ENCODE measurements at places on chromosomes 6 and 20. TPM values are rescaled to one million over a fixed set of nuclear protein-coding genes. Genes with fewer than 3 reads are reported as not detected.
A peak's percentile ranks its signal among the peaks of the same experiment; 100 is the strongest.

Gene ZC2HC1B
- not detected for total RNA-seq

Gene PEX3
- 14.1 TPM for total RNA-seq

Gene PGC
- total RNA-seq, result not detected

Gene KHDC1
- 0.27 TPM for total RNA-seq

Gene ERVFRD-1
- total RNA-seq, result 0.06 TPM

Gene LINC00237
- not detected for total RNA-seq

Gene EFHC1
- total RNA-seq, result 1.8 TPM

Gene TOX2
- 0.20 TPM for total RNA-seq

Gene PLAGL1
- 3.3 TPM for total RNA-seq

DNA sequence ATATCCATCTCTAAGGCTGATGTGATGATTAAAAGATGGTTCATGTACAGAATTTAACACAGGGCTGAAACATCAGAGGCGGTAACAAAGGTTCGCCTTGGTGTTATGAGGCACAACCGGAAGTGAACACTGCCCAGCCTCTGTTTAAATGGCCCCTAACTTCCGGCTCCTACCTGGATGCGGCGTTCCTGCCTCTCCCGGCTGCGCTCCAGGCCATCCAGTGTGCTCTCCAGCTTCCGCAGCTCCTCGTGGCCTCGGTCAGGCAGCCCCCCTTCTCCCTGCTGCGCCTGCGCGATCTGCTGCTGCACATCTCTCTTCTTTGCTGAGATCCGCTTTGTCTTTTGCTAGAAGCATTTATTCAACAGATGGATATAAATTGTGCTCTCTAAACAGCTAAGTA is 195.3 kb downstream of the SYNE1 start:
- H3K36me3 ChIP-seq, result no peaks in the 10 kb centered on the region
- no peaks in the 10 kb centered on the region for H3K4me1 ChIP-seq
- no peak overlapping the region for H3K27ac ChIP-seq
- no peak overlapping the region for H3K4me3 ChIP-seq

GRCh38 chr6:105921781-105922180 is 164.4 kb upstream of the PRDM1 start:
- H3K4me1 ChIP-seq, result no peaks in the 10 kb centered on the region
- H3K27me3 ChIP-seq, result no peaks in the 10 kb centered on the region
- DNase-seq, result no peak
- no peaks in the 10 kb centered on the region for H3K36me3 ChIP-seq
- no peak overlapping the region for H3K4me3 ChIP-seq
- H3K27ac ChIP-seq, result no peak overlapping the region

DNA sequence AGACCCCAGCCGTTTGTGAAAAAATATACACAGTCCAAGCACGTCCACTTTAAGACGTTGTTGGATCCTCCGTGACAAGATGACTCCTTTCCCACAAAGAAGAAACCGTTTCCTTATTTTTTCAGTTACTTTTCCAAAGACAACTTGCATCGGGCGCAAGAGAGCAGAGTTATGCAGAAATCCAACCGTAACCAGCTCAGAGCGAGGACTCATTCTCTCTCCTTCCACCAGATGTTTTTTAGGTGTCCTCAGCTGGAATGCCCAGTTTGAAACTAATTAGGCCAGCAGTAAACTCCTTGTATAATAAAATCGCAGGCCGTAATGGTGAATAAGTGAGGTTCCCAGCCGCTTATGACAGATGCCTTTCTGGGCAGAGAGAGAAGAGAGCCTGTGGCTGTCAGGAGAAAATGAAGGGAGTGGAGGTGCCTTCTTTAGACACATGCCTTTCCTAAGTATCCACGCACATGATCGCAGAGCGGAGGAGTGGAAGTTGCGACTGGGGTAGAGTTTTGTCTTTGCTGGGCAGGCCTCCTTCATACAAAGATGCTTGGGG is 2.8 kb downstream of the EYA2 start:
- no peak overlapping the region for H3K27ac ChIP-seq
- DNase-seq, result no peak
- H3K4me1 ChIP-seq, result no peaks in the 10 kb centered on the region
- H3K4me3 ChIP-seq, result no peak overlapping the region
- H3K36me3 ChIP-seq, result no peaks in the 10 kb centered on the region

DNA sequence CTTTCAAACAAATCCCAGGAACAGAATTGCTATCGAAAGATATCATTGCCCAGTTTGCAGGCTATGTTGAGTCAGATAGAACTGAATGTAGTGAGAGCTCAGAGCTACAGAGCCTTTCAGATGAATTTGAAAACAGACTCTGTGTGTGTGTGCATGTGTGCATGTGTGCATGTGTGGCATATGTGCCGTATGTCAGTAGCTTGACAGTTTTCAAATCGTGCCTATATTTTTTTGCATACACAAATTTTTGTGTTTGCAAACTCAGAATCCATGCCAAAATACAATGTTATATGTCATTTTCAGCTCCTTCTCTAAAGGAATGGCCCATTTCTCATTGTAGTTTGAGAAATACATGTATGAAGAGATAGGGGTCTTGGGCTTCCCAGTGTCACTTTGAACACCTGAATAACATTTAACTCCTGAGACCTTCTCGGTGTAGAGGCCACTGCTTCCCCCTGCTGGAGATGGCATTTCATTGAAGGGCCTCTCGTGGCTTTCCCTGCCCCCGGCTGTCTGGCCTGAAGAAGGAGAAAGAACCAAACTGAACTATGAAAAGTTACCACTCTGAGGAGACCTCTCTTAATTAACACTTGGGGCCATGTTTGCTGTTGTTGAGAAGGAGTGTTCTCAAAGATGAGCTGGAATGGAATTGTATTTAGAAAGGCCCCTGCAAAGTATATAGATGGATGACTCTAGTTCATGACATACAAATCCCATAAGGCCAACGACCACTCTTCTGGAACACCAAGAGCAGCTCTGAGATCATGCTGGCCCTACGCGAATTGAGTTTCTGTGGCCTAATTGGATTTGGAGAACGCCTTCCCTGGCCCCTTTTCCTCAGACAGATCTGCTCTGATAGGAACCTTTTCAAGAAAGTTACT is 58.7 kb downstream of the VAPB start:
- DNase-seq, result no peak
- H3K27me3 ChIP-seq, result no peaks in the 10 kb centered on the region
- H3K36me3 ChIP-seq, result peaks cover 47% of the 10 kb centered on the region
- no peak overlapping the region for H3K4me3 ChIP-seq
- H3K4me1 ChIP-seq, result no peaks in the 10 kb centered on the region

GRCh38 chr6:135310291-135310690 is 129.2 kb downstream of the MYB start:
- H3K36me3 ChIP-seq, result no peaks in the 10 kb centered on the region
- H3K27me3 ChIP-seq, result no peaks in the 10 kb centered on the region
- DNase-seq, result no peak
- H3K4me1 ChIP-seq, result no peaks in the 10 kb centered on the region
- H3K27ac ChIP-seq, result no peak overlapping the region
- no peak overlapping the region for H3K4me3 ChIP-seq

GRCh38 chr20:31717478-31718201 is 5.0 kb downstream of the BCL2L1 start:
- no peak for DNase-seq
- H3K27me3 ChIP-seq, result no peaks in the 10 kb centered on the region
- H3K27ac ChIP-seq, result peak overlapping the region; percentile 98
- peaks cover 71% of the 10 kb centered on the region for H3K4me1 ChIP-seq

GRCh38 chr6:63634630-63635029 is 972 bp upstream of the PHF3 start:
- H3K4me1 ChIP-seq, result peaks cover 24% of the 10 kb centered on the region
- no peaks in the 10 kb centered on the region for H3K36me3 ChIP-seq
- H3K27me3 ChIP-seq, result no peaks in the 10 kb centered on the region
- H3K4me3 ChIP-seq, result peak overlapping the region; percentile 93

- no peak for DNase-seq
- H3K27me3 ChIP-seq, result peaks cover 9% of the 10 kb centered on the region
- no peaks in the 10 kb centered on the region for H3K36me3 ChIP-seq
- no peak overlapping the region for H3K4me3 ChIP-seq
Measured at GRCh38 chr6:168562576-168563151, 121.7 kb downstream of the SMOC2 start.

GRCh38 chr6:82030761-82031503 is 216.6 kb downstream of the IBTK start:
- H3K27ac ChIP-seq, result no peak overlapping the region
- H3K27me3 ChIP-seq, result no peaks in the 10 kb centered on the region
- H3K4me3 ChIP-seq, result no peak overlapping the region
- H3K4me1 ChIP-seq, result no peaks in the 10 kb centered on the region

GRCh38 chr6:107032051-107032450 is 4.1 kb downstream of the MTRES1 start:
- H3K27ac ChIP-seq, result no peak overlapping the region
- no peak overlapping the region for H3K4me3 ChIP-seq
- H3K27me3 ChIP-seq, result no peaks in the 10 kb centered on the region
- no peak for DNase-seq
- H3K4me1 ChIP-seq, result peaks cover 17% of the 10 kb centered on the region
- no peaks in the 10 kb centered on the region for H3K36me3 ChIP-seq

GRCh38 chr6:67630146-67630545 is 1004.9 kb upstream of the ADGRB3 start:
- H3K4me1 ChIP-seq, result no peaks in the 10 kb centered on the region
- no peak overlapping the region for H3K4me3 ChIP-seq
- no peak overlapping the region for H3K27ac ChIP-seq
- no peaks in the 10 kb centered on the region for H3K27me3 ChIP-seq

DNA sequence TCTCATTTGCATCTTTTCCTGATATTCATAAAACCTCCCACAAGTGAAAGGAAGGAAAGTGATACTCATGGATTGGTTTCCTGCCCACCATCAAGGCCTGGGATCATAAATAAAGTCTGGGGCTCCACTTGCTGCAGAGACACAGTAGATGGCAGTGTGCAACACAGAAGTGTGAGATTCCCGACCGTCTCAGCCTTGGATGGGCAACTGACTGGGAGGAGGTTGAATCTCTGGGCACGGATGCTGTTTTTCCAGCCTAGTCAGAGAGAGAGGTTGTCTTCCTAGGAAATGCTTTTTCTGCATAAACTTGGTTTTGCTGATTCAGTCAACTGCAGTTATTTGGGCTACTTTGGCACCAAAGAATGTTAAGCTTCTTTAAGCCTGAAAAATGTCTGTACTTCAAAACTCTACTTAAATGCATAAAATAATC is 9.9 kb upstream of the RFPL4B start:
- no peak overlapping the region for H3K4me3 ChIP-seq
- peak; percentile 60 for DNase-seq
- H3K36me3 ChIP-seq, result no peaks in the 10 kb centered on the region
- H3K27ac ChIP-seq, result no peak overlapping the region

- H3K27ac ChIP-seq, result no peak overlapping the region
- H3K27me3 ChIP-seq, result no peaks in the 10 kb centered on the region
- no peak for DNase-seq
- no peaks in the 10 kb centered on the region for H3K36me3 ChIP-seq
Measured at GRCh38 chr6:42222448-42222847, 4.8 kb upstream of the MRPS10 start.

GRCh38 chr6:6736791-6737654 is 148.5 kb downstream of the LY86 start:
- peak overlapping the region; percentile 86 for H3K27ac ChIP-seq
- peak; percentile 91 for DNase-seq
- H3K4me3 ChIP-seq, result peak overlapping the region; percentile 60
- no peaks in the 10 kb centered on the region for H3K36me3 ChIP-seq

- no peaks in the 10 kb centered on the region for H3K27me3 ChIP-seq
- no peaks in the 10 kb centered on the region for H3K4me1 ChIP-seq
- no peak overlapping the region for H3K27ac ChIP-seq
Measured at GRCh38 chr6:138719011-138719635, 54.4 kb upstream of the CCDC28A start.

DNA sequence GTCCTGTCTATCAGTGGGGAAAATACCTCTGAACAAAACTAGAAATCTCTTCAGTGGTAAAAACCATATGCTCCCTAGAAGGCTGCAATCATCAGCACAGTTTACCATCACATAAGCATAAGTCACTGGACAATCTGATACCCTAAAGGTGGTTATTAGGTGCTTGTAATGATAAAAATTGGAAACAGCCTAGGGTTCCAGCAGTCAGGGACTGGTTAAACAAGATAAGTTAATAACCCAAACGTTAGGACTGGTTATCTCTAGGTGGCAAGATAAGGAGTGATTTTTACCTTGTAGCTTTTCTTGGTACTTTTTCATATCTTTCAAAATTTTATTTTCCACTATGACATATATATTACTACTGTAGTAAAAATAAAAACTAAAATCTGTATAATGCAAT is 11.0 kb downstream of the ECI2 start:
- H3K27ac ChIP-seq, result no peak overlapping the region
- H3K4me1 ChIP-seq, result no peaks in the 10 kb centered on the region
- DNase-seq, result no peak
- H3K4me3 ChIP-seq, result no peak overlapping the region
- H3K36me3 ChIP-seq, result peaks cover 8% of the 10 kb centered on the region

GRCh38 chr6:113651920-113652319 is 205.2 kb upstream of the MARCKS start:
- peaks cover 4% of the 10 kb centered on the region for H3K4me1 ChIP-seq
- H3K27ac ChIP-seq, result no peak overlapping the region
- no peak overlapping the region for H3K4me3 ChIP-seq
- no peaks in the 10 kb centered on the region for H3K36me3 ChIP-seq
- no peak for DNase-seq

- H3K36me3 ChIP-seq, result no peaks in the 10 kb centered on the region
- H3K27ac ChIP-seq, result peak overlapping the region; percentile 86
- no peak overlapping the region for H3K4me3 ChIP-seq
- peaks cover 58% of the 10 kb centered on the region for H3K4me1 ChIP-seq
- no peaks in the 10 kb centered on the region for H3K27me3 ChIP-seq
Measured at GRCh38 chr6:72864236-72864635, 242.4 kb downstream of the KCNQ5 start.

GRCh38 chr6:109001291-109001894 is 93.3 kb downstream of the SESN1 start:
- H3K27me3 ChIP-seq, result no peaks in the 10 kb centered on the region
- peak overlapping the region; percentile 97 for H3K27ac ChIP-seq

GRCh38 chr6:17250237-17250636 is 30.9 kb upstream of the RBM24 start:
- DNase-seq, result no peak
- H3K4me1 ChIP-seq, result peaks cover 18% of the 10 kb centered on the region
- H3K4me3 ChIP-seq, result no peak overlapping the region
- H3K27me3 ChIP-seq, result no peaks in the 10 kb centered on the region
- H3K27ac ChIP-seq, result peak overlapping the region; percentile 17

GRCh38 chr6:43242908-43243663 is at the start of gene TTBK1:
TTBK1 (plus strand) TSS chr6:43243481; CDS start chr6:43246661, 3,180 bp downstream.
- DNase-seq, result peak; percentile 50
- H3K36me3 ChIP-seq, result no peaks in the 10 kb centered on the region
- no peaks in the 10 kb centered on the region for H3K4me1 ChIP-seq
- peaks cover 57% of the 10 kb centered on the region for H3K27me3 ChIP-seq
- no peak within 1 kb of the TSS for H3K4me3 ChIP-seq
- no peak within 1 kb of the TSS for H3K27ac ChIP-seq

DNA sequence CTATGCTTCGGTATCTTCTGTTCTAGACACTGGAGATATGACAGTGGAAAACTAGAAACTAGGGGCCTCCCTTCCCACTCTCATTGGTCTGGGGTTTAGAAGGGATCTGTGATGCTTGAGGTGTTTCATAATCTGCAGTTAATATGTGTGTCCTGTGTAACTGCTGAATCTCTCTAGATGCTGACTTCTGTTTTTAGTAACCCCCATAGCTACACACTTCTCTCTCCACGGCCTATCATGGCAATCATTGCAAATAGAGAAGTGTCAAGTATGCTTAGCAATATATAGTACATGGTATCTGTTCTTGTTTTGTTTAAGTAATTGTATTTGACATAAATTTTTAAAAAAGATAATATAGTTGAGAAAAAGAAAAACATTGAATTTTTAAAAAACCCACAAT is 394.6 kb upstream of the MMS22L start:
- H3K4me3 ChIP-seq, result no peak overlapping the region
- H3K36me3 ChIP-seq, result no peaks in the 10 kb centered on the region
- DNase-seq, result no peak

- H3K36me3 ChIP-seq, result no peaks in the 10 kb centered on the region
- no peaks in the 10 kb centered on the region for H3K27me3 ChIP-seq
- H3K27ac ChIP-seq, result peak overlapping the region; percentile 27
- H3K4me1 ChIP-seq, result peaks cover 7% of the 10 kb centered on the region
Measured at GRCh38 chr6:135880066-135880972, 28.8 kb downstream of the PDE7B start.
